ENCODE measurements at places on chromosomes 2 and 18.

GRCh38 chr18:3075491-3075890, 62.5 kb upstream of the LPIN2 start:
- DNase-seq, result no peak

GRCh38 chr2:226423498-226423960, 376.1 kb downstream of the IRS1 start:
- DNase-seq, result peak; percentile 46

DNA sequence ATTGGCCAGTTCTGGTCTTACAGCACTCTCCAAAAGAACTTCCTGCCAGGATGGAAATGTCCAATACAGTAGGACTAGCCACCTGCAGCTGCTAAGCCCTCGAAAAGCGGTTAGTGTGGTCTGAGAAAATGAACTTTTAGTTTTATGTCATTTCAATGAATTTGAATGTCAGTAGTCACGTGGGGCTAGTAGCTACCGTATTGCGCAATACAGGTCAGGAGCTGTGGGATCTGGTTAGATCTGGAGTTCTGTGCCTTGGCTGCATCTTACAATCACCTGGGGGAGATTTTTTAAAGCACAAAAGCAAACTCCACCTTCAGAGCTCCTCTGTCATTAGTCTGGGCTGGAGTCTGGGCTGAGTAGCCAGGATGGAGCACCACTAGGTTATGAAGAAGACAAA, 35.9 kb downstream of the C1QL2 start:
- DNase-seq, result no peak

- DNase-seq, result no peak
Observed at GRCh38 chr2:239855863-239856587, 169.1 kb downstream of the NDUFA10 start.

DNA sequence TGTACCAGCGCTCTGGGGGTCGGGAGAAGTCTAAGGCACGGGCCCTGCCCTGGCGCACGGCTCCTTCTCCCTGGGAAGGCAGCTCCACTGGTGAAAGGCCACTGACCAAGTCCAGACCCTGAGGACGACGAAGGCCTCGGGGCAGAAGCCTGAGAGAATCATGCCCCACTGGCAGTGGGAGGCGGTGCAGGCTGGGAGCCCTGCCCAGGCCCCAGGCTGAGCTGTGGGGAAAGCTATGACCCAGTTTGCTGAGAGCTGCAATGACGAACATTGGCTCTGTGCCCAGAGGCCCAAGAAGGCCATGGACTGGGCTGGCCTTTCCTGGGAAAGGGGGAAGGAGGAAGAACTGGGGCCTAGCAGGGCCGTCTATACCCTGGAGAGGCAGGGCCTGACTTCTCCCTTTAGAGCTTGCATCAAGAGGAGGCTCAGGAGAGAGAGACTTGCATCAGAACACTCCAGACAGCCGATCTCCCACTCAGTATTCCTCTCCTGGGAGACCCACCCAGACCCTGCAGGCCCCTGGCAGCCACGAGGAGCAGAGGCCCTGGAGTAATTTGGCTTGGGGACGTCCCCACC, 32.9 kb downstream of the HS1BP3 start:
- peak; percentile 94 for DNase-seq

GRCh38 chr2:111667542-111668273, 216.3 kb downstream of the ANAPC1 start:
- DNase-seq, result peak; percentile 70

GRCh38 chr2:11023326-11024258, 111.9 kb downstream of the KCNF1 start:
- no peak for DNase-seq

- no peak for DNase-seq
Observed at GRCh38 chr2:18172607-18173006, 294.1 kb downstream of the KCNS3 start.

DNA sequence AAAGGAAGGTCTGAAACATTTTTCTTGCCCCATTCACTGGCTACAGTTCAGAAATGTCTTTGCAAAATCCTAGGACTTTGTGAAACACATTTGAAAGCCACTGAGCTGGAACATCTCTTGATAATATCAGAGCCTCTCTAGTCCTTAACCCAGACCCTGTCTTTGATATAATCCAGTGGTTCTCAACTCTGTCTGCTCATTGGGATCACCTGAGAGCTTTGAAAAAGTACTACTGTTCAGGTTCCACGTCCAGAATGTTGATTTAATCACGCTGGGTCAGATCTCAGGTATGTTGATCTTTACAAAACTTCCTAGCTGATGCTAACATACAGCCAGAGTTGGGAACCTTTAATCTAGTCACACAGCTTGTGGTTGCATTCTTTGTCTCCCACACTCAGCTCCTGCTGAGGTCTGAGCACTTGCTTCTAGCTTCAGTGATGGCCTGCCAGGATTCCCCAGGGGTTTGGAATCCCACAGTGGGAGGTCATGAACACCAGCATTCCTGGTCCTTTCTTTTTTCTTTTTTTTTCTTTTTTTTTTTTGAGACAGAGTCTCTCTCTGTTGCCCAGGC, 262.7 kb downstream of the SETBP1 start:
- peak; percentile 89 for DNase-seq

- no peak for DNase-seq
Observed at GRCh38 chr18:3224223-3224622, 4.5 kb upstream of the MYOM1 start.

- DNase-seq, result peak; percentile 13
Observed at GRCh38 chr18:70931942-70932814, 643.3 kb downstream of the SOCS6 start.

DNA sequence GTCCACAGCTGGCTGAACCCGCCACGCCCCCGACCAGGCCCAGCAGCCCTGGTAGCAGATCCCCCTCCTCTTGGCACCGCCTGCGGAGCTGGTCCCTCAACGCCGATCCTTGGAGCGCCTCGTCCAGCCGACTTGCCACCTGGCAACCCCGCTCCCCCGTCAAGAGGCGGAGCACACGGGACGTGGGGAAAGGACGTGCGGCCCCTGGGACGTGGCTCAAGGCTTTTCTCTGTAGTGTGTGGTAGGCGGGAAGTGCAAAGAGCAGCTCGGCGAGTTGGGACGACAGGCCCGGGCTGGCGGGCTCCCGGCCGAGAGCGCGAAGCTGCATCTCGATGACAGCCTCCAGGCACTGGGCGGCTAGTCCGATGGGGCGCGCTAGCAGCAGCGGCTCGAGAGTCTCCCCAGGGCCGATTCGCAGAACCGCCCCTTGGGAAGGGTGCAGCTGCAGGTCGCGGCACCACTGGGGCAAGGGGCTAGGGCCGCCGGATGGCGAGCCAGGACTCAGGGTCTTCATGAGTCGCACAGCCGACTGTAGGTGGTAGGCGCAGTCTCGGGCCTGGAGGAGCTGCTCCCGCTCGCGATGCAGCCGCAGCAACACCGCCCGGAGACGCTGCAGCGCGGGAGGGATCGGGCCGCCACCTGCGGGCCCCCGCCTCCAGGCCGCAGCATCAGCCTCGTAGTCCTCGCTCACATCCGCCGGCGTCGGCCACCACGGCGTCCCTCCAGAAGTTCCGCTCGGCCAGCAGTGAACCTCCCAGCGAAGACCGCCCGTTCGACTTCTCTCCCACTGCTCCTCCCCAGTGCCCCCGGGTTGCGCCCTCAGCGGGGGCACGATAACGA, 617 bp downstream of the CCDC142 start:
- no peak for DNase-seq

DNA sequence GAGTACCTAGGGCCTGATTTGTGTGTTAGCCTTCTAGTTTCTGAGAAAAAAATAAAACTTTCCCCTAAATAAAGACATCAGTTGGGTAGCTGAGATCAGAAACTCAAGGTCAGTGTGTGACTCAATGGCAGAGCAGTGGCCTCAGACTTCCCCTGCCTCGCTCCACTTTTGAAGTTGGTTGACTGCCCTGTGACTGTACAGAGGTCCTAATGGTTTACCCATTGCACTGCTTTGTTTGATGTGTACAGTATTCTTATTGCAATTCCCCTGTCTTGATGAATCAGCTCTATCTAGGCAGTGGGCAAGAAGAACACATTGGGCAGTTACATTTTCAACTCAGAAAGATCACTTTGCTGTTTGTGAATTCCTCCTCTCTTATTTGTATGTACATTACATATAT, 315.7 kb downstream of the KCNS3 start:
- DNase-seq, result no peak

- no peak for DNase-seq
Observed at GRCh38 chr2:64609942-64610281, 43.8 kb downstream of the SERTAD2 start.

DNA sequence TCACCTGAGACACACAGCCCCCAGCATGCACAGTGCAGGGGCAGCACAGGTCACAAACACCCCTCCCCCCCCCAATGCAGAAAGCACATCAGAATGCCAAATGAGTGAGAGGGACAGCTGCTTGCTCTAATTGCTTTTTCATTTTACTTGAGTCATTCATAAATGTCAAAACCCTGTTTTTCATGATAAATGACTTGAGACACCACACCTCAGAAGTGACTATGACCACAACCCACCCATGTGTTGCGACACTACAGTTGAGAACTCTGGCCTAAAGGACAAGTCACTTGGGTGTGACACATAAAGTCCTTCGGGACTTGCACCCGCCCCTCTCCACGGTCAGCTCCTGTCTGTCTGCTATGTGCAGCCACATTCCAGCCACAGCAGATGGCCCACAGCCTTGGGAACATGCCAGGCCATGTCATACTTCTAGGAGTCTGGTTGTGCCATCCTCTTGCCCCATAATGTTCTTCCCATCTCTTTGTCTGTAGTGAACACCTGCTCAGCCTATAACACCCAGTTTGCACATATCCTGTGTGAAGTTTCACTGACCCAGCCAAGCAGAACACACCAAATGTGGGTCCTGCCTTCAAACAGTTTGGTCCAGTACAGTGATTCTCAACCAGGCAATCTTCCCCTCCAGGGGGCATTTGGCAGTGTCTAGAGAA, 30.2 kb upstream of the RIOK3 start:
- peak; percentile 29 for DNase-seq

- DNase-seq, result peak; percentile 80
Observed at GRCh38 chr2:240566203-240567136, 1.8 kb upstream of the RNPEPL1 start.

DNA sequence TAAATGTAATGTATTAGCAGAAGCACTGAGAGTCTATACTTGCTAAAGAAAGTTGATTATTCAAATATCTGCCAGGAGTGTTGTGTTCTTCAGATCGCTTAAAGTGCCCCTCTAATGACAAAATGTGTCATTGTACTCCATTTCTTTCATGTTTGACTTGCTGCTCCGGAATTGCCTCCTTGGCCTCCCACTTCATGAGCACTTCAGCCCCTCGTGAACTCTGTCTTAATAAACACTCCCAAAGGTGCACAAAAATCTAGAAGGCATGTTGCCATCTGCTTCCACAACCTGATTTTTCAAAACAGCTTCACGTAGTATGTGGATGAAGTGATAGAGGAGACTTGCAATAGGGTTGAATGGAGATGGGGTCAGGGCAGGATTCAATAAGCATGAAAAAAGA, 396.1 kb downstream of the TDRD15 start:
- DNase-seq, result no peak

GRCh38 chr2:226180281-226180884, 619.2 kb downstream of the IRS1 start:
- no peak for DNase-seq

- no peak for DNase-seq
Observed at GRCh38 chr2:2840681-2841300, 509.7 kb upstream of the MYT1L start.

DNA sequence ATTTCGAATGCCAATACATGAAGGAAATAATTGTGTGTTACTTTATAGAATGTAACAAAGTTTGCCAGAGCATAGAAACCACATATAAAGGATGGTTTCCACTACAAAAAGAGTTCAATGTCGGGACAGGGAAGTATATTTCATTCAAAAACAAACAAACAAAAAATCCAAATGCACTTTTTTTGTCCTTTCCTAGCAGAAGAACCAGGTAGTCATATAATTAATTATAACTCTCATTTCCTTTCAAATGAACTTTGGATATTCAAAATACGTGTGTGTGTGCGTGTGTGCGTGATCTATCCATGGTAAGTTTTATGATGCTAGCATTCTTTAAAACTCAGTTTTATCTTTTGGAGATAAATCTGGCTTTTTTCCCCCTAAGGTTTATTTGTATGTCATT, 8.3 kb downstream of the FN1 start:
- no peak for DNase-seq

DNA sequence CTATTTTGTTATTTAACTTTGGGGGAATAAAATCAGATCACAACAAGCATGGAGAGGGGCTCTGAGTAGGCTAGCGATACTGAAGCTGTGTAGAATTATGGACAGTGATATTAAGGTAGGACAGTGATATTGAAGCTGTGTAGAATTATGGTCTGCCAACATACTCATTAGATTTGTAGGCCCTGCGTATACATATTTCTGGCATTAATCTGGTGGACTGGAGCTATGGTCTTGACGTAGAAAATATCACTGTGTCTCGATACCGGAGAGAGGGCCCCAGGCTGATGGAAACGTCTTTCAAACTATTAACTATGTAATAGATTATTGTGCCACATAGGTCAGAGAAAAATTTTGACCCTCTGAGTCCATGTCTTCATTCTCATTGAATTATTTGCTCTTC, 511.4 kb downstream of the ADCYAP1 start:
- no peak for DNase-seq

All from fibroblast of skin of right quadriceps (primary cell).